Posterior vena cava (tissue), 2 donors: ENCODE measurements at places on chromosomes 6 and 20.
A peak's percentile ranks its signal among the peaks of the same experiment; 100 is the strongest.

DNA sequence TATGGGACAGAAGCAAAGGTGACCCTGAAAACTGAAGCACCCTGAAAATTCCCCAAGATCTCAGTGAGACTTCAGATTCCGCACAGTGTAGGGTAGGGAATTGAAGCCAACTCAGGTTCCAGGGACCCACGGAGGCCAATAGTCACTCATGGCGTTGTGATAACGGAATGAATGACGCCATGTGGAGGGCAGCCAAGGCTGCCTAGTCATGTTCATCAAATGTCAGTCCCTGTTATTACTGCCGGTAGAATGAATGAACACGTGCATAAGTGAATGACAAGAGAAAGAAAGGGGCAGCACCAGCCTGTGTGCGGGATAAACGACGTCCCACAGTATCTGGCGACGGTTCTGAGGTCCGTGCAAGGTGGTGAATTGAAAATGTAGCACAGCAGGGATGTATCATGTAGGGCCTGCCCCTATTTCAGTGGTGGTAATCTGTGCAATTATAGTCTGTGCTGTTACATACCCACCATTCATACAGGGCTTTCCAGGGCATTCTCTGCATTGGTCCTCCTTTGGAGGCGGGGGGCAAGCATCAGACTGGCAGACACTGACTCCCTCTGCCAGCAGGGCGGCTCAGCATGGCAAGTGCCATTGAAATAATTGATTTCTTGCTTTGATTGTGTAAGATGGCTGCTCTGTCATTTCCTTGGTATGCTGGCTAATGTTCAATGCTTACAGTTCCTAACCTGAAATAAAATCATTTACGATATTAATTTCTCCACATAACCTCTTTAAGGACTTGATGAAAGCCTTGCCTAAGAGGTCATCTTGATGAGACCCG, 386.9 kb downstream of the CDH4 start:
- no peak for DNase-seq

DNA sequence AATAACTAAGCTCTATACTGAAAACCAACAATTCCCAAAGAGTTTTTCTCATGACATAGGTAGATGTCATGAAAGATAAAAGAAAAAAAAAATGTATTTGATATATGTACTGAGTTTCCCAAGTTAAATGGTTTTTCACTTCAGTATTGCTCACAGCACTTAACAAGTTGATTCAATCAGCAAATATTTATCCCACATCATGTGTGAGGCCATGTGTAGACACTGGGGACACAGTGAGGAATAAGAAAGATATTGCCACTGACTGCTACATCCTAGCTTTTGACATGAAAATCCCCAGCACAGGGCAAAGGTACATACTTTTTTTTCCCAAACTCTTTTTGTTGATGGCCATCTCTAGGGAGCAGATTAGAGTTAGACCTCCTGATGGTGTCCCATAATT, 25.3 kb downstream of the SPTLC3 start:
- no peak for DNase-seq

GRCh38 chr6:31060145-31060544, 49.9 kb downstream of the MUC22 start:
- no peak for DNase-seq

DNA sequence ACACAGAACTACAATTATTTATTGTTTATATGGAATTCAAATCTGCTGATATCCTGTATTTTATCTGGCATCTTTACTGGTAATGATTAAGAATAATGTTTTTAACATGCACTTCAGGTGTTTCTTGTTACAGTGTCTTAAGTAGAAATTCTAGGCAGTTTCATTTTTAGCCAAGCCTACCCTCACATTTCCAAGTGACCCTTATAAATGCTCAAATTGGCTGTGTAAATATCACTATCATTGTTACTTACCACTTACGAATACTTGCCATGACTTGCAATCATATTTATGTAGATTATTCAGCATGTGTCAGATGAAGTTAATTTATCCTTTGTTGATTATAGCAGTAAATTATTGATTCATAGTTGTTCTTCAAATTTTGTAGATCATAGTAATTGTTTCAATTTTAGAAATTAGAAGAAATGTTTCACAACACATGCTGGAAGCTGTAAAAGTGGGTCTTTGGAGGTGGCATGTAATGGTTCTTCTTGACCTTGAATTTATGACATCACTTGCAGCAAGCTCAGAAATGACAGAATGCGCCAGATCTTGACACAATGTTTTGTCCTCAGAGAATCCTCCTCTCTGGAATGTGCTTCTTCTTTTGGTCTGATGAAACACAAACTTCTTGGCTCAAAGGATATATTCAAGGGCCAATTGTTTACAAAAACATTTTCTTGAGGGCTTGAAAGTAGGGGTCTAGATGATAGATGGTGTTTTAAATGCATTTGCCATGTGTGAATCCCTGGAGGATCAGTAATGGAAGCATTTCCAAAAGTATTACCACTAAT, 471.8 kb downstream of the COL12A1 start:
- no peak for DNase-seq

- DNase-seq = no peak
These were observed 131.7 kb upstream of the MAP3K4 start for GRCh38 chr6:160859822-160860221.

- DNase-seq = no peak
These were observed 307.6 kb upstream of the MAP3K7 start for GRCh38 chr6:90894285-90895130.

- no peak for DNase-seq
These were observed 8.9 kb upstream of the AHI1 start for GRCh38 chr6:135506270-135506997.

- DNase-seq = no peak
These were observed 172.7 kb downstream of the SCP2D1 start for GRCh38 chr20:18986146-18986830.

GRCh38 chr20:58870293-58871014, 17.9 kb downstream of the GNAS start:
- peak; percentile 84 for DNase-seq

- no peak for DNase-seq
These were observed 37.4 kb downstream of the CITED2 start for GRCh38 chr6:139337001-139337400.

GRCh38 chr6:14270142-14270893, 152.7 kb downstream of the CD83 start:
- no peak for DNase-seq

- peak; percentile 83 for DNase-seq
These were observed 103.0 kb downstream of the EDN3 start for GRCh38 chr20:59403261-59403961.

GRCh38 chr20:46539113-46539512, 11.3 kb downstream of the OCSTAMP start:
- DNase-seq = no peak

DNA sequence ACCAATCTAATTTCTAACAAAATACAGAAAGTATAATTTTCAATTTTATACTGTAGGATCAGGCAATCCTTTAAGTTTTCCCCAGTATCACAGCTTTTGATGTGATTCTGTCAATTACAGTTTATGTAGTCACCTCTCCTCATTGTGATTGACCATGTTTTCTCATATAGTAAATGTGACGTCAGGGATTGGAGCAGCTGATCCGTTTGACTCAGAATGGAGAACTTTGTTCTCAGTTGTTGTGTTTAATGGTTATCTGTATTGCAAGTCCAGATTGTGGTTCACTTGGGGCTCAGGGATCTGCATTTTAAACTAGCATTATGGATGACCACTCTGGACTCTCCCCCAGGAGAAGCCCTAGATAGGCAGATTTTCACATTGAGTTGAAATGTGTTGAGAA, 90.6 kb downstream of the DNAH8 start:
- no peak for DNase-seq

- DNase-seq = no peak
These were observed 26.2 kb downstream of the AAR2 start for GRCh38 chr20:36262440-36262839.

- DNase-seq = no peak
These were observed 680 bp downstream of the LATS1 start for GRCh38 chr6:149717255-149717587.

GRCh38 chr6:12567682-12568081, 148.9 kb upstream of the PHACTR1 start:
- DNase-seq = no peak

DNA sequence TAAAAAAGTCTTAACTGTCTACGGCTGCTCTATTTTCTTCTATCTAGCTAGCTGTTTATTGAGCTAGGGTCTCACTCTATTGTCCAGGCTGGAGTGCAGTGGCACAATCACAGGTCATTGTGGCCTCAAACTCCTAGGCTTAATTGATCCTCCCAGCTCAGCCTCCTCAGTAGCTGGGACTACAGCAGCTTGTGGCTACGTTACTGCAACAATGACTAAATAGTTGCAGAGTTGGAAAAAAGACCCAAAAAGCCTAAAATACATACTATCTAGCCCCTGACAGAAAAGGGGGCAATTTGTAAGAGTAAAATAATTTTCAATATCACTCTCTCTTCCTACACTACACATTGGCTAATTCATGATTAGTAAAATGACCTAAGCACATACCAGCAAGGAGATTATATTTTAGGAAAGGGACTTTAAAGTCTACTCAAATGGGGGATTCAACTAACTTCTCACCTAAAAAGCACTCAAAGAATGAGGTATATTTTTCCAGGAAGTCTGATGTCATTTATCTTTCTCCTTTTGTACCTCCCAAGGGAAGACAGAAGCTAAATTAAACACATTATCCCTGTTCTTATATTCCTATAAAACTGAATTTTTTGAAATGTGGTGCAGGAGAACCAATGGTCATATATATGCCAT, 82.8 kb downstream of the ZMYND8 start:
- DNase-seq = no peak

GRCh38 chr6:128365520-128366160, 154.8 kb downstream of the PTPRK start:
- DNase-seq = no peak

DNA sequence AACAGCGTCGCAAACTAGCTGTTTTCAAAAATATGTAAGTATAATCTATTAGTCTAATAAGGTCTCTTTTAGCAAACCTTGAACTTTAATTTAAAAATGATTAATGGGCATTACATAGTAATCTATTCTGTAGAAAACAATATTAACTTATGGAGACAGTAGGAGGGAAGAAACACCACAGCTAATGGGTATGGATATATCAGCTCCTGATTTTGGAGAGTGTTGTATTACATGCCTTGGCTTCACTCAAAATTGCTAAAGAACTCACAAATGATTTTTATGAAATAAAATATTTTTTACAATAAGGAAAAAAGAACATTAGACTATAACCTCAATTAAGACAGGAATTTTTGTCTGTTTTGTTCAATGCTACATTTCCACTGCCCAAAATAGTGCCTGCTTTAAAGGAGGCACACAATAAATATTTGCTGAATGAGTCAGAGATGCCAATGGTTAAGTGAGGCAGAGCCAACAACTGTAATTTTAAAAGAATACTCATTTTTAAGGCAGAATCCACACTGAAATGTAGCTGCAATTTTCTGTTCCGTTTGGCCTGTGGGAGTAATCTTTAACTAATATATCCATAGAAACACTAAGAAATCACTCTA, 15.7 kb downstream of the ATG5 start:
- no peak for DNase-seq

GRCh38 chr6:138250513-138251247, 32.4 kb upstream of the PBOV1 start:
- no peak for DNase-seq

- no peak for DNase-seq
These were observed 71.0 kb upstream of the SIRPA start for GRCh38 chr20:1824181-1824580.

GRCh38 chr6:10268611-10269310, 146.1 kb downstream of the TFAP2A start:
- no peak for DNase-seq

DNA sequence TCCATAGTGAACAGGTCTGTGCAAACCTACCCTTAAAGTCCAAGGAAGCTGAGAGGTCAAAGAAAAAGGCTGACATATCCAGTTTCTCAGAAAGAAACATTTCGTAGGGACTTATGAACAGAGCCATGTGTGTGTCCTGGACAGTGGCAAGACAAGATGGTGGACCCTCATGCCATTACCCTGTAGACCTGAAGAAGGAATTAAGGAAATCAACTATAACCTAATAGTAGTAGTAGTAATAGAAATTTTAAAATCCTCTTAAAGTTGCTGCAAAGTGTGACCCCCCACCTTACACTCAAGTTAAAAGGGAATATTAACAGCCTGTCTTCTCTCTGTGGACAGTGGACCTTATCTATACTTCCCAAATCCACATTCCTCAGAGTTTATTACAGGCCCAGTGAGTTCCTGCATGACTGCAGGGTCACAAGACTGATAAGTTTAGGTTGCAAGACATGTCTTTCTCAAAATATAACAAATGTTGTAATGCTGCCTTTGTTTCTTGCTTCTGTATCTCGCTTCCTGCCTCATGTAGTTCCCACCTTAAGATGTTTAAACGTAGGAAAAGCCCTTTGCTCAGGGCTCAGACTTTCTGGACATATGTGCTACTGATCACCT, 10.6 kb downstream of the IL22RA2 start:
- DNase-seq = no peak

DNA sequence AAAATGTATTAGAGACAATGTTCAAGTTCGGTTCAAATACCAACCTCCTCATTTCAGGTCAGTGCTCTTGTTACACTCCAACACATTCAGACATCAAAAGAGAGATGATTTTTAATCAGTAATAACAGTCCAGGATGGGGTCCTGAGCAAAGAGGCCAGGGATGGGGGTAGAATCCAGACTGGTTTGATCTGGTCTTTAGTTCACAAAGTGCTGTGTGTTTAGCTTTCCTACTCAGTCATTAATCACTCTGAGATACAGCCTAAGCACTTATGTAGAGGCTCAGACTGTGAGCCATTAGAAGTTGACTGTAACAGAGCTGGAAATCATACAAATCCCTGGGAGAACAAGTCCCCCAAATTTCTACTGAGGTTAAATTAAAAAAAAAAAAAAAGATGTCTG, 241.6 kb downstream of the PTPRK start:
- no peak for DNase-seq

DNA sequence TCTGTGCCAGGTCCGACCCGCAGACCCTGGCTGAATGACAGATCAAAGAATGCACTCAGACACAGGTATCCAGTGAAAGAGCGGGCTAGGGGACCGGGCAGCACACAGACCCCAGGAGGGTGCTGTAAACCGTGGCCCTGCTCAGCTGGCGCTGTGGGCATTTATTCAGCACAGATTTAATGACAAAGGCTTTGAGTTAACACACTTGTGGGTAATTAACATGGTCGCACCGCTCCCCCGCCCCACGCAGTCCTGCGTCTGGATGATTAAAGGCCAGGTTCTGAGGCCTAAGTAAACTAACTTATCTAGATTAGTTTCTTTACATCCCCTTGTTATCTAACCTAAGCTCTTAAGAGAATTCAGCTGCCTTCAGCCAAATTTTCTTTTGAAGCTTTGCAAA, 3.5 kb downstream of the MAK start:
- DNase-seq = no peak

GRCh38 chr20:15200147-15200565, 862.7 kb upstream of the FLRT3 start:
- no peak for DNase-seq
